ENCODE measurements at places on chromosomes 1 and 21. TPM values are rescaled to one million over a fixed set of nuclear protein-coding genes. Genes with fewer than 3 reads are reported as not detected.

PGLYRP4 gene
- not detected for total RNA-seq

CDA gene
- 43.7 TPM for total RNA-seq

TMEM79 gene
- 5.8 TPM for total RNA-seq

LIN28A gene
- not detected for total RNA-seq

DEPDC1 gene
- 10.8 TPM for total RNA-seq

Measured in A549 treated with AZD2906 at 1 μM for 4 hours (cell line).